ENCODE measurements at places on chromosomes 12 and 14.
A peak's percentile ranks its signal among the peaks of the same experiment; 100 is the strongest.

GRCh38 chr12:132255642-132256041 is 73.7 kb downstream of the GALNT9 start:
- no peak for DNase-seq

GRCh38 chr12:68119250-68119649 is 40.3 kb downstream of the IFNG start:
- peak; percentile 24 for DNase-seq

GRCh38 chr12:18612971-18613370 is 124.8 kb downstream of the PLCZ1 start:
- no peak for DNase-seq

GRCh38 chr14:69190191-69190590 is 1.1 kb upstream of the EXD2 start:
- no peak for DNase-seq

- no peak for DNase-seq
Observed at GRCh38 chr14:26173581-26174110, 424.2 kb downstream of the NOVA1 start.

DNA sequence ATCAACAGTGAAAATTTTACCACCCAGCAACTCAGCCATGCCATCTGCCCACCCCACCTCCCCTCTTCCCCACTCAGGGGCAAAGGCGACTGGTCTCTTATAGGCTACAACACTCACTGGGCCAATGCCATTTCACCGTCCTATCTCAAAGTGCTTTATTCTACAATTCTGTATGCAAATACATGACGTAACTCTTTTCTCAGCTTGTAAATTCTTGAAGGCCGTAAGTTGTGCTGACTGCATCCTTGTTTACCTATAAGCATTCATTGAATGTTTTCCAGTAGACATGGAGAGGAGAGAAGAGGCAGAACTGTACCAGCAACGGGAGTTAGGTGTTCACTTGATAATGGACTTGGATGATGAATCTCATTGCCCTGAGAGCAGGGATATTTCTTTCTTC is 15.6 kb downstream of the BCL2L14 start:
- DNase-seq: no peak

- DNase-seq: no peak
Observed at GRCh38 chr14:96146131-96146771, 58.4 kb upstream of the BDKRB2 start.

GRCh38 chr14:68888883-68889282 is 90.2 kb downstream of the ACTN1 start:
- DNase-seq: no peak

DNA sequence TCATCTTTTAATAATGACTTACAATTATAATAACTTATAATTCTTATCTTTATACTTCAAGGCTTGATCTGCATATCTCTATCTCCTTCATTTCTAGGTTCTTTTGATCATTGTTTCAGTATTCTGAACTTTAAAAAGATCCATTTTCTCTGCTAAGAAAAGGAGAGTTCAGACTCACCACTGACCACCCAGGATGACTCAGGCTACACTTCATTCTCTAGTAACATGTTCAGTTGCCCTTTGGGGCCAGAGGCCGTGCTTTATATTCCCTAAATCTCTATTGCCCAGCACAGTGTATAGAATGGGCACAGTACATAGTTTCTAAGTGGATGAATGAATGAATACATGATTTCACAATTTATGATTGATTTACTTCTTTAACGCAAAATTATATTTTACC is 268.7 kb downstream of the AKAP6 start:
- no peak for DNase-seq

DNA sequence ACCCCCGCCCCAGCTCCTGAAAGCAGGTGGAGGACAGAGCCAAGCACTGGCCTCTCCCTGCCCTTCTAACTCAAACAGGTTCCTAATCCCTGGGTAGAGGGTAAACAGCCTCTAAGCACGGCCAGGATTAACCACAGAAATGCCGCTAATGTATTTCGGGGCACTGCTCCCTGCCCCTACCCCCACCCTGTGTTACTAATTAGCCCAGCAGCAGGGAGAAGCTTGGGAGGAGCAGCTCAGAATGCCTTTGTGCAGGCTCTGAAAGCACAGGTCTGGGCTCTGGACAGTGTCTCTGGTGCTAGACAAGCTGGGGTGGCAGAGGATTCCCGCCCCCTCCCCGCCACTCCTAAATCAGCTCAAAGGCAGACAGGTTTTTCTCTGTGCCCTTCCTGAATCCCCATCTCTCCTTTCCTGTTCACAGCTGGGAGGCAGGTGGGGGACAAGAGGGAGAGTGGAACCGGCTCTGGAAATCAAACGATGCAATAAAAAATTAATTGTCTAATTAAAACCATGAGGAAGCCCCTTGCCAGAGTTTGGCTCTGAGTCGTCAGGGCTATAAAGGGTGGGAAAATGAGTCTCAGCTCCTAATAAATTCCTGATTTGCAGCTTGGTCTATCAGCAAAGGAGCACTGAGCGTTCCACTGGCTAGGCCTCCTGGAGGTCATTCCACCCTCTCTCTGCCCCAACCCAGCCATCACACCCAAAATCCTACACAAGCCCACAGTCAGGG is 53.0 kb downstream of the SMUG1 start:
- no peak for DNase-seq
